SW 1271 (cell line): ENCODE measurements at places on chromosomes 12 and 14.

DNA sequence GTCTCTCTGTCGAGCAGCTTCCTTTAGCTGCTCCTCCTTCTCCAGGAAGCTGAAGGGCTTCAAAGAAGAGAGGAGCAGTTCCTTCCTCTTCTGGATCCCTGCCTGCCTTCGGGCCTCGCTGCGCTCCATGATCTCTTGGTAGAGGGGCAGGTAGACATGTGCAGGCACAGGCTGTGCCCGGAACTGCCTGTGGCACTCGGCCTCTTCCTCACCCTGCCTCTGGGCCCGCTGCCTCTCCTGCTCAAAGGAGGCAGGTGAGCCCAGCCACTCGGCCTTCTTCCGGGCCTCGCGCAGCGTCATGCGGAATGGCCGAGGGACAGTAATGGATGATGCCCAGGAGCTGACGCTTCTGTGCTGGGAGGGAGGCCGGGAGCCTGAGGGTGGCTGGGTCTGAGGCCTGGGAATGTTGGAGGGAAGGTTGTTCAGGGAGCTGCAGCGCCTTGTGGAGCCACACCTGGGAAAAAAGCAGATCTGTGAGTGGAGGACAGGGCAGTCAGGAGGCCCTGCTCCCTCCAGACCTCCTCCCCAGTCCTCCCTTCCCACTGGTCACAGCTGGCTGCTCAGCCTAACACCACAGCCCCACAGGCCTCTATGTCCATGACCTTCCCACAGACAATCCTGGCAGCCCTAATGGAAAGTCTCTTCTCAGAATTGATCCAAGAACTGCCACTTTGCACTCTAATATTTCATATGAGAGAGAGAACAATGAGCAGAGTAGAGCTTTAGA, 5.3 kb downstream of the FAM161B start:
- no peak for DNase-seq

DNA sequence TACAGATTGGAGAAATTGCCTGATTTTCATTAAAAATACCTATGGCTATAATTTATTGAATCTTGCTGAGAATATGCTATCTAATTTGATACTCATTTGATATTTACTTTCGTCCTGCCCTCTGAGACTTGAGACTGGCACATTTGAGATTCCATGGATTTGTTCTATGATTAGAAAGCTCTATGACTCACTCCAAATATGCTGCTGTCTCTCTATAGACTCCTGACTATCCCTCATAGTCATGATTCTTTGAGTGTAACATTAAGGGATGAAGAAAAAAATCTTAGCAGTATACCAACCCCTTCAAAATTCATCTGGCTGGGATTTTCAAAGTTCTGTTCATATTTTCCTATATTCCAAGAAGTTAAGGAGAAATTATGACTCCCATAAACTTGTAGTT, 191.9 kb downstream of the LRIG3 start:
- no peak for DNase-seq

GRCh38 chr12:54937376-54937775, 47.2 kb downstream of the TESPA1 start:
- no peak for DNase-seq

DNA sequence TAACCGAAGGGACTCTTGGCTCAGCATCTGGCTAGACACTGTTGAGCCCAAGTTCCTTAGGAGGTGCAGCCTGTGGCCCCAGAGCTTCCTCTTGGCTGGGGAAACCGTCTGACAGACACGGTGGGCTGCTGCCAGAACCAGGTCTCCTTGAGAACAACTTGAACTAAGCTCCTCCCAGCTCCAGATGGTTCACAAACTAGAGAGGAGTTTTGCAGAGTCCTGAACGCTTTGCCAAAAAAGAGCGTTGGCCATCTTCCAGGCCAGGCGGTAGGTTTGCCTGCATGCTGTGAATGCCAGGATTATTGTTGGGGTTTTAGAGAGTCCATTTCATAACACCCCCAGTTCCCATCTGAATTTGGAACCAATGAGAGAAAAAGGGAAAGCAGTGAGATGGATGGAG, 399.8 kb downstream of the RGS6 start:
- no peak for DNase-seq
